Peyer's patch (tissue), 4 donors: ENCODE measurements at places on chromosomes 5 and 9.

- no peak for DNase-seq
- H3K36me3 ChIP-seq: no peaks in the 10 kb centered on the region
- H3K27ac ChIP-seq: no peak within 1 kb of the TSS
Measured at GRCh38 chr5:161847941-161848391, at the start of gene GABRA1. Gene GABRA1 (plus strand): TSS chr5:161848120. CDS start chr5:161850811, 2,691 bp downstream.

DNA sequence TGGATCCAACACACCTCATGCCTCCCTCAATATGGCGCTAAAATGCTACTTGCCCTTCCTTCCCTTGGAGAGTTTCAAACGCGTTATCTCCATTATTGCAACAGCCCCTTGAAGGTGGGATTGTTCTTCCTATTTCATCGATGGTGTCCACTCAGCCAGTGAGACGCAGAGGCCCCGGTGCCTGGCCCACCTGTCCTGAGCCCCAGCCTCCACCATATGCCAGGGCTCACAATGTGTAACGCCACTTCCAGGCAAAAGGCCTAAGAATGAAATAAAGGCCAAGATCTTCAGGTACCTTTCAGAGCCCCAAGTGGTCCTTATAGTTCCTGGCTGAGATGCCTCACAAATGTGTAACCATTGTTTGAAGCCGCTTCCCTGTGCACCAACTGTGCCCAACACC is 170.7 kb upstream of the PHYKPL start:
- H3K27ac ChIP-seq: no peak overlapping the region
- peak; percentile 11 for DNase-seq
- no peak overlapping the region for H3K4me3 ChIP-seq
- H3K4me1 ChIP-seq: no peaks in the 10 kb centered on the region

- H3K27ac ChIP-seq: no peak overlapping the region
- H3K36me3 ChIP-seq: no peaks in the 10 kb centered on the region
- H3K4me3 ChIP-seq: no peak overlapping the region
- no peaks in the 10 kb centered on the region for H3K4me1 ChIP-seq
Measured at GRCh38 chr5:102678267-102679058, 76.6 kb upstream of the PAM start.

DNA sequence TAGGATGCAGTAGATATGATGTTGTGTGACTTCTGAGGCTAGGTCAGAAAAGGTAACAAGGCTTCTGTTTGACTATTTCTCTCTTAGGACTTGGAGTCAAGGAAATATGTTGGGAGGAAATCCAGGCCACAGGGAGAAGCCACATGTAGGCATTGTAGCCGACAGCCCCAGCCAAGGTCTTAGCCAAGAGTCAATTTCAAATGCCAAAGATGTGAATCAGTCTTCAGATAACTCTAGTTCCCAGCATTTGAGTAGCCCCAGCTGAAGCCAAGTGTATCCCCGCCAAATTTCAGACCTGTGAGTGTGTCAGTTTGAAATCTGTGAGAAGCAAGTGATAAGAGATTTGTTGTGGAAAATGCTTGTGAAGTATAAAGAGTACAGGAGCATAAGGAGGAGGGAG is 38.1 kb upstream of the ISL1 start:
- no peaks in the 10 kb centered on the region for H3K4me1 ChIP-seq
- H3K36me3 ChIP-seq: no peaks in the 10 kb centered on the region
- H3K27me3 ChIP-seq: no peaks in the 10 kb centered on the region
